ENCODE measurements at places on chromosomes 1 and 21.

- DNase-seq, result no peak
Observed at GRCh38 chr1:20814534-20814871, 27.4 kb upstream of the HP1BP3 start.

DNA sequence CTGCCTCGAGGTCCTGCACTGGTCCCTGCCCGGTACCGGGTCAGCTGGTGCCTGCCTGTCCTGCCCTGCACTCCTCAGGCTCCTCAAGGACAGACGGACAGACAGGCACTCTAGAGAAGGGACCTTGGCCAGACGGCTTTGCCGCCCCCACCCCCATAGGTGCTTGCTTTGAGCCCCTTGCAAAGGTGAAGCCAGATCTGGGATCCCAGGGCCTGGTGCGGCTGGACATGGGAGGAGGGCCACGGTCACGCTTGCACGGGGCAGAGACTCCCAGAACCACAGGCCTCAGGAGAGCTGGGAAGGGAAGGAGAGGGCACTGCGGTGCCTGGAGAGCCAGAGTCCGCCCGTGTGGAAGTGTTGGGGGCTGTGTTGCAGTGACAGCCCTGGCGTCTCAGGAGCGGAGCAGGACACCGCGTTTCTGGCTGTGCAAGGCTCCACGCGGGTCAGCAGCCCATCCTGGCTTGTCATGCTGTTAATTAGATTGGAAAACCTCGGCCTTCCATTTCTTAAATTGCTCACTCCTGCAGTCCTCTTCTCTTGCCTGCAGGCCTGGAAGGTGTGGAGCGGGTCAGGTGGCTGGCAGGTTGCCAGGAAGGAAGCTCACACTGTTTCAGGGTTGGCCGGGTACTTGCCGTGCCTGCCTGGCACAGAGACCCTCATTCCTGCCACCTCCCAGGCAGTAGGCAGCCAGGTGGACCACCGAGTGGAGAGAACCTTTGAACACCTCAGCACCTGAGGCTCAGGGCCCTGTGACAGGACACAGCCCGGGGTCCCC lies 16.3 kb downstream of the COL18A1 start:
- no peak for DNase-seq

GRCh38 chr1:15852036-15852827 lies 4.7 kb downstream of the SPEN start:
- no peak for DNase-seq

- no peak for DNase-seq
Observed at GRCh38 chr1:231792634-231793033, 166.0 kb downstream of the DISC1 start.

DNA sequence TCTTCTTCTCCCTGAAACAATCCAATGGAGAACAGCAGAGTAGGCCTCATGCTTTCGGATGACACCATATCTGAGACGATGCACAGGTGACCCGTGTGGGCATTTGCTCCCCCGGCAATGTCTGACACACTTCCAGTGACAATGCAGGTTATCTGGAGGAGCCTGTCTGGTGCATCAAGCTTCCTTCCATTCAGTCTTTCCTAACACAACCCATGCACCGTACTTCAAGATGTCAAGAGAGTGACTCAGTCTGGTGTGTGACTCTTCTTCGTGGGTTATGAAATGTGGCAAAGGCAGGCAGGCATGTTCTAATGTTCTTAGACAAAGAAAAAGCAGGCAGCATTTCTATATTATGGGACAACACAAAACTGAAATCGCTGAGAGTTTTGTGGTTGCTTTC lies 159.1 kb downstream of the EDEM3 start:
- no peak for DNase-seq

GRCh38 chr1:223704921-223705878 lies 7.1 kb upstream of the CAPN2 start:
- no peak for DNase-seq

GRCh38 chr1:107789817-107790524 lies 175.0 kb downstream of the VAV3 start:
- no peak for DNase-seq

DNA sequence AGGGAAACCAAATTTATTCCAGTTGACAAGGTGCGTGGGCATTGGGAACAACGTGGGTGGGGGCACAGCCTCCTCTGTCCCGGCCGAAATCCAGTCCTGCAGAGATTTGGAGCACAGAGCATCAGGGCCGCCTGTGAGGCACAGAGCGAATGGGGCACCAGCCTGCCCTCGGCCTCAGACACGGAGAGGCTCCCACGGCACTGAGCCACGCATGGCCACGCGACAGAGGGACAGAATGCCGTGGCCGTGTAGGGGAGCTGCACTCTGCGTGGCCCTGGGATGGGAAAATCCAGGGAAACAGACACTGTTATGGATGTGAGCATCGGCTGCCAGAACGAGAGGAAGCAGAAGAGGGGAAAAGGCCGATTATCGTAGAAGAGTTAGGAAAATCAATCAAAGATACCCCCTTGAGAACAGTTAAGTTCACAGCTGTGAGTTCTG lies 13.5 kb upstream of the C1orf159 start:
- DNase-seq, result no peak

- DNase-seq, result no peak
Observed at GRCh38 chr1:159121526-159121925, 45.0 kb upstream of the AIM2 start.

GRCh38 chr1:244280859-244281258 lies 170.8 kb downstream of the ADSS2 start:
- no peak for DNase-seq

DNA sequence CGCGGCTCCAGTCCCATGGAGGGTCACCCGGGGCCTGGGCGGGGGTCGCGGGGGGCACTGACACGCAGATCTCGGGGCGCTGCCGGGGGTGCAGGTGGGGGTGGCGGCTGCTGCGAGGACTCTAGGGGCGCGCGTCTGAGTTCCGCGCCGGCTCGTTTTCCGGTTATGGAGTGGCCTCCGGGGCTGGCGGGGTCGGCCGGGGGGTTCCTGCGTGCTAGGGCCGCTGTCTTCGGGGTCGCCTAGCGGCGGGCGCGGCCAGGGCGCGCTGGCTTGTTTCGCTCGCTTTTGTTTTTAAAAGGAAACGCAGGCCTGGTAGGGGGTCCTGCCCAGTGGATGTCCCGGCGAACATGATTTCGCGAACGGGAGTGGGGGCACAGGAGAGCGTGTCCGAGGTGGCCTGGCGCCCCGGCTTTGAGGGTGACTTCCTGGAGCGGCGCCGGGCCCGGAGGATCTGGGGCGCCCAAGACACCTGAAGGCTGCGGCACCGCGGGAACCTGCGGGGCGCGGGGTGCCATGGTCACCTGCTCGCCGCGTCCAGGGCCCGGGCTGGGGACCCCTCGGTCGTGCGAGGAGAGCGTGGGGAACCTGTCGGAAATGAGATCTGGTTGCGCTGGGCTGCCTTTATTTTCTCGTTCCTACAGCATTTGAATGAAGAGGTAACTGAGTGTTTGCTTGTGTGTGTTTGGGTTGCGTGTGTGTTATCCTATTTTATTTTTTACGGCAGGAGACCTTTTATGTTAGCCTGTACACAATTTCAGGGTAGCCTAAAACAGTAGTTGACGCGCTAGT lies 618 bp downstream of the ETS2 start:
- DNase-seq, result no peak

DNA sequence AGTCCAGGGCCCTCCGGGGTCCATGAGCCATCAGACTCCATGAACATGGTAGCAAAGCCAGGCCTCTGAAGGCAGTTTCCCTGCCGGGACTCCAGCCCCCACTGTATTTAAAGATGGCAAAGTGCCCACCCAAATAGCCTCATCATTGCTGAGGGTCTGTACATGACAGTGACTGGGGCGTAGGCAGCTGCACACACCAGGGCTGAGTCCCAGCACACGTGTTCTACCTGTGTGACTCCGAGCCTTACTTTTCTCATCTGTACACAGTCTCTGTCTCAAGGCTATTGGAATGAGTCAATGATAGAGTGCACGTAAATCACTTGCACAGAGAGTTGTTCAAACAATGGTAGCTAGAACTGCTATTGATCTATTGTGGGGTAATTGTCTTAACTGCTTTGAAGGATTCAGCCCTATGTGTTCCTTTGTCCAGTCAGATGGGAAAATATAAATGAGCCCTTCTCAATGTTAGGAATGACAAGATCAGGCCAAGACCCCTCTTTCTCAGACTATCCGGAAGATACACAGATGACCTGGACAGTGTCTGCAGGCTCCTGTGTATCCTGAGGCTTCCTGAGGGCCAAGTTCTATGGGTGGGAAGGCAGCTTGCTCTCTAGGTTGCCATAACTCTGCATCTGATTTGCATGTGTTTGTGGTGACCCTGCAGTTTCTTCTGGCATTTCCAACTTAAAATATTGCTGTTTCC lies 48.9 kb downstream of the RASSF5 start:
- no peak for DNase-seq

DNA sequence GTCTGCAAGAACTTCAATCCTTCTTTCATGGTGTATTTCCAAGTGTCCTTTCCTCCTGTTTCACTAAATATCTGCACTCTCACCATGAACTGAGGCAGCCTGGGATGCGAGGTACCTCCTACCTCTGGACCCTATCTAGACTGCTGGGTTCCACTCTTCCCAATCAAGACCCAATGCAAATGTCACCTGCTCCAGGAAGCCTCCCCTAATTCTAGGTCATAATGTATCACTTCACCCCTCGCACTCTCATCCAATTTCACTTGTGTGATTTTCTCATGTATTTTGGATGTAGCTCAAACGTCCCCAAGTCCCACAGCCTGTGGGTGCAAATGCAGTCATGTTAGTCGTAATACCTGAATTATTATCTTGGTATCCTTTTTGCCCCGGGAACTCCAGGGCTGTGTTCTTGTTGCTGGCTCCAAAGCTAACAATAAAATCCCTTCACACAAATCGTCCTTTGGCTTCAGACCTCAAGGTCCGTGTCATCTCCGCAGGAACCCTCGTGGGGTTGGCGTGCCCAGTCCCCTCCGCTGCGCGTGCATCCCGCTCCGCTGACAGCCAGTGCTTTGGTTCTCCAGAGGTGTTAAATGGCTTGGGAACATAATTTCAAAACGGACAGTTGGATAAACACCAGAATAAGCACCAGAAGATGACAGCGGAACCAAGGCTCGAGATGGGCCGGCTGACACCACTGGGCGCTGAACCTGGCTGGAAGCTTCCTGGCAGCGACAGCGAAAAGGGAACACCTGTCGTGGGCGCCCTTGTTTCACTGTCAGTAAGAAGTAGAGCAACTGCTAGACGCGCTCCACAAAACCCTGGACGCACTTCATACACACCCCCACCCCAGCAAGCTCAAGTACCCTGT lies 1.0 kb upstream of the BACH1 start:
- DNase-seq, result no peak

- no peak for DNase-seq
Observed at GRCh38 chr1:25210728-25211127, 21.6 kb downstream of the SYF2 start.

DNA sequence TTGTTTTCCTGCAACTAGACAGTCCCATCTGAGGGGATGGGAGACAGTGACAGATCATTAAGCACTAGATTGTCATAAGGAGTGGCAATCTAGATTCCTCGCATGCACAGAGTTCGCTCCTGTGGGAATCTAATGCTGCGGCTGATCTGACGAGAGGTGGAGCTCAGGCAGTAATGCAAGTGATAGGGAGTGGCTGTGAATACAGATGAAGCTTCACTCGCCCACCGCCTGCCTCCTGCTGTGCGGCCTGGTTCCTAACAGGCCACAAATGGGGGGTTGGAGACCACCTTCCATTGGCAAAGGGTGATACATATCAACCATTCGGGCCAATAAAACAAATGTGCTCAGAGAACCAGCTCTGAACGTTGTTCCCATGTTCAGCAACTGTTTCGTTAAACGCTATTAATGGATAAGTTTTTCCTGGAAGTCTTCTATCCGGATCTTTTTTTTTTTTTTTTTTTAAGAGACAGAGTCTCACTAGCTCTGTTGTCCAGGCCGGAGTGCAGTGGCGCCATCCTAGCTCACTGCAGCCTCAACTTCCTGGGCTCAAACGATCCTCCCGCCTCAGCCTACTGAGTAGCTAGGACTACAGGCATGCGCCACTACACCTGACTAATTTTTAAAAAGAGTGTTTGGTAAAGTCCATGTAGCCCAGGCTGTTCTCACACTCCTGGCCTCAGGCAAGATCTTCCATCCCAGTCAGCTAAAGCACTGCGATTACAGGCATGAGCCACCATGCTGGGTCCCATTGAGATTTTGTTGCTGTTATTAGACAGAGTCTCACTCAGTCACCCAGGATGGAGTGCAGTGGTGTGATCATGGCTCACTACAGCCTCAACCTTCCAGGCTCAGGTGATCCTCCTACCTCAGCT lies 8.7 kb upstream of the RSRP1 start:
- no peak for DNase-seq

DNA sequence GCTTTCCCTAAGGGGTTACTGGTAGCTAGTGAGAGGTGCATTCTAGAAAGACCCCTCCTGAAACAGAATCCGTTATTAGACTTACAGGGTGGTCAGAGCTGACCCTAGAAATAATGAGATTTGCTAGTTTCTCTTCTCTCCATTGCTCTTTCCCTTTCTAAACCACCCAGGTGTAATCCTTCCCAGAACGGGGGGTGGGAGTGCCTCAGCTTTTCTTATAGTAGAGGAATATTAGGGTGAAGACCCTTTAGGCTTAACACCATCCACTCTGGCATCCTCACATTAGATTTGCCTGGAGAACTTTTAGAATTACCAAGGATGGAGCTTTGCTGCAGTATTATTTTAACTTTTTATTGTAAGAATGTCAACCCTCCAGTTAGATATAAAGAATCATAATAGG lies 49.4 kb downstream of the CAPN9 start:
- DNase-seq, result no peak

DNA sequence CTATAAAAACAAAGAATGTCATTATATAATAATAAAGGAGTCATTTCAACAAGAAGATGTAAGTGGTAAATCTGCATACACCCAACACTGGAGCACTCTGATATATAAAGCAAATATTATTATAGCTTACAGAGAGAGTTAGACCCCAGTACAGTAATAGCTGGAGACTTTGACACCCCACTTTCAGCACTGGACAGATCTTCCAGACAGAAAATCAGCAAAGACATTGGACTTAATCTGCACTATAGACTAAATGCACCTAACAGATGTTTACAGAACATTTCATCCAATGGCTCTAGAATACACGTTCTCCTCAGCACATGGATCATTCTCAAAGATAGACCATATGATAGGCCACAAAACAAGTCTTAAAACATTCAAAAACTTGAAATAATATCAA lies 20.0 kb upstream of the KCNH1 start:
- DNase-seq, result no peak

- DNase-seq, result no peak
Observed at GRCh38 chr1:213247038-213247437, 196.0 kb downstream of the RPS6KC1 start.

- DNase-seq, result no peak
Observed at GRCh38 chr1:115641762-115642167, at the start of gene VANGL1. VANGL1 (plus strand) TSS chr1:115641970; CDS start chr1:115651414, 9,444 bp downstream.

DNA sequence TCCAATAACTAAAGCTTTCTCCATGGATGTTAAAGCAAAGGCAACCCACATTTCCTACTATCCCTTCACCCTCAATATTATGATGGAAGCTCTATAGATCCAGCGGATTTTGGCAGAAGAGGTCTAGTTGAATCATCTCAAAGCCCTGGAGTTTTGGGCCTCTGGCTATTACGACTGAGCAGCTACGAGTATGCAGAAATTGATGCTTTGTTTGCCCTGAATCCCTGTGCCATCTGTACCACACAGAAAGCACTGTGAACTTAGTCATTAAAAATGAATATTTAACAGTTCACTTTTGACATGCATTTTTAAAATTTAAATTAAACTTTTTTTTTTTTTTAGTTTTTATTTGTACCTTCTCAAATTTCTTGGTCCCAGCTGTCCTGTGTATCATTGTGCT lies 705.4 kb upstream of the PTBP2 start:
- DNase-seq, result no peak

Data from anterior cingulate cortex (tissue), 58 donors.